ENCODE measurements at places on chromosomes 5 and 9.

- DNase-seq, result no peak
Observed at GRCh38 chr9:37870799-37871176, 33.1 kb downstream of the SLC25A51 start.

DNA sequence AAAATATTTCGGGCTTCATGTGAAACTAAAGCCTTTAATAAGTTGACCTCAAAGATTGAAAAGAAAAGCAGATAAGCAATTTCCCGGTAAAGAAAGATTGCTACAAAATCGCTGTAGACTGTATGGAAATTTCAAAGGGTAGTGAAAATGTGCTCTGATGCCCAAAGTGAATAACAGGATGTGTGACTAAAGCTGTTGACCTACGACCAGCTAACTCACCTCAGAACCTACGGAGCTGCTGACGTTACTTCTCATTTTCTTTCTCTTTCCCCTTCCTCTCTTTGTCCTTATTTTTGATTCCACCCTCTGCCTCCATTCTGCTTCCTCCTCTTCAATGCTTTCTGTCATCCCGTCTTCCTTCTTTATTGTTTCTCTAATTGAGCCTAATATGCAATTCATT, 103.2 kb downstream of the PDE4D start:
- DNase-seq, result no peak

GRCh38 chr5:81182396-81183390, 50.4 kb upstream of the CKMT2 start:
- DNase-seq, result no peak

GRCh38 chr5:72463449-72464052, 43.7 kb downstream of the ZNF366 start:
- peak; percentile 30 for DNase-seq

GRCh38 chr5:13624283-13625074, 320.0 kb downstream of the DNAH5 start:
- no peak for DNase-seq

GRCh38 chr5:90932052-90932699, 373.6 kb downstream of the ADGRV1 start:
- DNase-seq, result peak; percentile 25

GRCh38 chr5:67363180-67363709, 166.6 kb upstream of the CD180 start:
- no peak for DNase-seq

DNA sequence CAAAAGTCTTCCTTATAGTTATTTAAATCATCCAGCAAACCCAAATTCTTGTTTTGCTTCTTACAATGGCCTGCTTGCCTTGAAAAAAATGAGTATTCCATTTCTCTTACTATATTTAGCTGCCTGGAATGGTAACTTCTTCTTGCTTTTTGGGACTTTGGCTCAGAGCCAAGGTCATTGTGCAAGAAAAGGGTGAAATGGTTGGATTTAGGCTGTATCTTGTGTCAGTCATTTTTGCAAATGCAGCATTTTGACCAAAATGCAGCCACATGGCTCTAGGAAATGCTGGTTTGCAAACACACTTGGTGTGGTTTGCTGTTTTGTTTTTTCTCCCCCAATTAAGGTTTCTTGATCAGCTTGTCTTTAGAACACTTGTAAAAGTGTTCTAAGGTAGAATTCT, 133.3 kb upstream of the ELL2 start:
- DNase-seq, result peak; percentile 34

DNA sequence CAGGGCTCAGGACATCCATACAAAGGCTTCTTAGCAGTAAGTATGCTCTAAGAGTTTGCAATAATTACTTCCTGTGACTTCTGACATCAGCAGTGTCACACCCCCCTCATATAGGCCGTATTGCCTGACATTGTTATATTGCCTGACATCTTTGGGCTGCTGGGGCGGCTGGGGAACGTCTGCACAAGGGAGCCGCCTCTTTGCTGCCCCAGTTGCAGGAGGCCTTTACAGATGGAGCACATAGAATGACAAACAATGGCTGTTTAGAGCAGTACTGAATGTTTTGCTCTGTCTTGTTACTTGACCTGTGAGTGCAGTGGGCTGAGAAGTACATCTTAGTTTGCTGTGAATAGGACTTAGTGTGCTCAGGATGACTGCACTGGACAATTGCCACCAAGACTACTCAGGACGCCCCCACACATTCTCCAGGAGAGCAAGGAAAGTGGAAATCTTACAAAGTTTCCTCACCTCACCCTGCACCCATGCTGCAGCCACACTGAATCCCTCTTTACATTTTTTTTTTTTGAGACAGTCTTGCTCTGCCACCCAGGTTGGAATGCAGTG, 65.4 kb upstream of the SPOCK1 start:
- DNase-seq, result peak; percentile 53

DNA sequence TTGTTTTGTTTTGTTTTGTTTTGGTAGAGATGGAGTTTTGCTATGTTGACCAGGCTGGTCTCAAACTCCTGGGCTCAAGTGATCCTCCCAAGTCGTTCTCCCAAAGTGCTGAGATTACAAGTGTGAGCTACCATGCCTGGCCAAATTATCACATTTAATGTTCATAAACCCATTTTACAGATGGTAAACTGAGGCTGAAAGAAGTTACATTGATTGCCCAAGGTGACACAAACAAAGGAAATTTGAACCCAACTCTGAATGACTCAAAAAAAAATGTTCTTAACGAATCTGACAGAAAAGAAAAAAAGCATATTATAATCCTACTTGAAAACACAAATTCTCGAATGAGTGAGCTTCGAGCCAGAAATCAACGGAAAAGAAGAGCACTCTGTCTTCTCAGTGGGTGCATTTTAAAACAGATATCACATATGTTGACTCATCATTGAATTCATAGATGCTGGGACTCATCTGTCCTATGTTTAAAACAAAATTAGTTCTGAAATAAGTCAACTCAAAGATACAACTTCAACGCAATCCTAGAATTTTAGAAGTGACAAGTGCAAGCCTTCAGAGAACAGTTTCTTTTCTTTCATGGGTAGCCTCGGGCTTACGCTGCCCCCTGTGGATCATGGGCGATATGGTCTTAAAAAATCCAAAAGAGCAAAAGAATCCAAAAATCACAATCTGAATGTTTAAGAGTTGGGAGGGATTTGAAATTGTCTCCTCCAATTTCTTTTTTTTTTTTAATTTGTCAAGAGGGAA, 28.4 kb downstream of the TIMD4 start:
- no peak for DNase-seq

- peak; percentile 22 for DNase-seq
Observed at GRCh38 chr9:128902351-128903078, 18.3 kb upstream of the PHYHD1 start.

DNA sequence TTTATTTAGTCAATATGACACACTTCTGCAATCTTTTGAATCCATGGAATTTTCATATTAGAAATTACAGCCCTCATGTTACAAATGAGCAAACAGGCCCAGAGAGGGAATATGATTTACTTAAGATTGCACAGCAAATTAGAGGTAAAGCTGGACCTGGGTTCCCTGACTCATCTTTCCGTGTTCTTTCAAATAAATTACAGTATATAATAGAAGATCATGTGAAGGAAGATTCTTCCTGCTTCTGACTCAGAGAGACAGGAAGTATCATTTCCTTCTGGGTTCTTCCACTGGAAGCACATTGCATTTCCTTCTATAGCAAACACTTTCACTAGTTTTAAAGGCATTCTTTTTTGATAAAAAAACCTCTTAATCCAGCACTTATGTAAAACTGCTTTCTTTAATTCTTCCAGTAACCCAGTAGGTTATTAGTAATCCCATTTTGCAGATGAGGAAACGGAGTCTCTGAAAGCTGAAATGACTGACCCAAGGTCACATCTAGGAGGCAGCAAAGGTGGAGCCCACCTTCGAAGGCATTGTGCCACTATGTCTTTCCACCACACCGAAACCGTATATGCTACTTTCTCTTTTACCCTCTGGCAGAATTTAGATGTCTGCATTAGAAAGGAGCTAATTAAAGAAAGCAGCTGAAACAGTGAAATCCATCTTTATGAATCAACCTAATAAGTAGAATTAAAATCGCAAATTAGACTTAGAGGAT, 566.7 kb upstream of the KLF4 start:
- peak; percentile 29 for DNase-seq

DNA sequence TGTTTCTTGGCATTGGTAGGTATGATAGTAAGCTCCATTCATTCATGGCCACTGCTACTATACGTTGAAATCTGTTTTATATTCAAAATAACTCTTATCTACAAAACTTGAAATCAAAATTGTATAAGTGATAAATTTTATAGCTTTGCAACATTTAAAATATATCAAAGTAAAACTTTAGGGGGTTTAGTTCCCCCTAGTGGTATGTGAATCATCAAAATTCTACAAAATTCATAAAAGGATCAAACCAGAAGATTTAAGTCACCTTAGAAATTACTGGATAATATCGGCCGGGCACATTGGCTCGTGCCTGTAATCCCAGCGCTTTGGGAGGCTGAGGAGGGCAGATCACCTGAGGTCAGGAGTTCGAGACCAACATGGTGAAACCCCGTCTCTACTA, 243.0 kb upstream of the CDH18 start:
- DNase-seq, result no peak

DNA sequence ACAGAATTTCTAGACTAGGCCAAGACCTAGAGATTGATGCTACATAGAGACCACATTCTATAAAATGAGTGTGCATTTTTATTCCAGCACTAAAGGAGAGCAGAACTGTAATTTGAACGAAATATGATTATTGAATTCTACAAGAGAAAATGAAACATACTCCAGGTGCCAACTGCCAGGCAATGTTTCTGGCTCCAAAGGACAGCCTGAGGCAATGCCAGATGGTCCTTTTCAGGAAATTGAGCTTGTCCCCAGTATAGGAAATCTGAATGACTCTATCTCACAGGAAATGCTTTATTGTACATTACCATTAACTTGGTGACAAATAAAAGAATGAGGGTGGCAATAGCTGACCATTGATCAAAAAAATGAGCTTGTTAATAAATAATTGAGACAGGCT, 28.8 kb upstream of the RASGRF2 start:
- no peak for DNase-seq

DNA sequence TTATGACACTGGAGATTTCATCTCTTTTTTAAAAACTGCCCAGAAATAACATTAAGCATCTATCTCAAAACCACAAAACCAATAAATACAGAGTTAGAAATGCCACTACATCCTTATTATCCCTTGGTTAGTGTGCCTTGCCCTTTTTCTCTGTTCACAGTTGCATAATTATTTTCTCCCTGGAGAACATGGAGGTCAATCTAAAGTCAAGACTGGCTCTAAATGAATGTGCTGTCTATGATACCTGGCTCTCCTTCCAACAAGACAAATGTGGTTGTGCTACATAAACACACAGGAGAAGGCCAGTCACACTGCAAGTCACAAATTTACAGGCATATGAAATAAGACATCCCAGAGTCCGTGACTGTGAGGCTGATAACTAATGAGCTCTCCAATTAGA, 2.8 kb downstream of the FBN2 start:
- no peak for DNase-seq

GRCh38 chr5:142301540-142301939, 23.3 kb downstream of the SPRY4 start:
- no peak for DNase-seq

DNA sequence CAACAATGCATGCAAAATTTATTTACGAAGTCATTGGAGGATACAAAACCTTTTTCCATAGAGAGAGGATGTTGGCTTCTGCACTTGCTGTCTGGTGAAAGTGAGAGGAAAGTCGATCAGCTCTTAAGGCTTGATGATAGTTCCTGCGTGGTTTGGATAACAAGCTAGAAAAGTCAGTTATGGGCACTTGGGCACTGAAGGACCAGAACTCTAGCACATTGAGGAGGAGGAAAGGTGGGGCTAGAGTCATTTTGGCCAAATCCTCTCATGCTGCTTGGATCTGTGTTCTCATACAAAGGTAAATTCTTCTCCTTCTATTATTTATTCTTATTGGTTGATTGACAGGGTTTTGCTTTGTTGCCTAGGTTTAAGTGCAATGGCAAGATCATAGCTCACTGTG, 245.9 kb upstream of the ADAMTSL1 start:
- DNase-seq, result no peak

DNA sequence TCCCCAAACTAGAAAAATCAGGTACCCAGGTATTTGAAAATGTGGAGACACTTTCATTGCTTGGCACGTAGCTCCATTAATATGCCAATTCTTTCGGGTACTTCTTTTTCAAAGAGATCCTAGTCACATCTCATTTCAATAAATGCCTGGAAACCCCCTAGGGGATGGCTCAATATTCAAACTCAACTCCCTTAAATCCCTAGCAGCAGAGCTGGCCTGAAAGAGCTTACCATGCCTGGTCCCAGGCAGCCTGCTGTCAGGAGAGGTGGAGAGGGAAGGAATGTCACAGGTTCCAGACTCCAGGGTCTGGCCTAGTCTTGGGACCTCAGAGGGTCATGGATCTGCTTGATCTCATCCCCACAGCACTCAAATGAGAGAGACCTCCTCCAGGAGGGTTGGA, 187.1 kb downstream of the SPOCK1 start:
- no peak for DNase-seq

GRCh38 chr5:87020099-87020934, 247.4 kb upstream of the RASA1 start:
- DNase-seq, result peak; percentile 67

DNA sequence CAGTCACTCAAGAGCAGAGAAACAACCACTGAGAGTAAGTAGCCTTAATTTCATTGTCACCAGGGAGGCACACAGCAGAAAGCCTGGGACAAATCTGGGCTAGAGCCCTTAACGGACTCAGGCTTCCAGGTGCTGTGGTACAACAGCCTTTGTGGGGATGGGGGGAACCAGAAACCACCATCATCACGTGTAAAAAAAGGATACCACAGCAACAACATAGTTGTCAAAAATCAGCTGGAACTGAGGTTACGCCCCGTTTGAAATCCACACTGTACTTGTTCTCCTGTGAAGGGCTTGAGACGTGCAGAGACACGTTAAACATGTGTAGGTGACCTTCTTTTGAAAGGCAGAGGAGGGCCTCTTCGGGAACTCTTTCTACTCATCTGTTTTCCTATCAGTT, 16.6 kb upstream of the PLPP1 start:
- no peak for DNase-seq

DNA sequence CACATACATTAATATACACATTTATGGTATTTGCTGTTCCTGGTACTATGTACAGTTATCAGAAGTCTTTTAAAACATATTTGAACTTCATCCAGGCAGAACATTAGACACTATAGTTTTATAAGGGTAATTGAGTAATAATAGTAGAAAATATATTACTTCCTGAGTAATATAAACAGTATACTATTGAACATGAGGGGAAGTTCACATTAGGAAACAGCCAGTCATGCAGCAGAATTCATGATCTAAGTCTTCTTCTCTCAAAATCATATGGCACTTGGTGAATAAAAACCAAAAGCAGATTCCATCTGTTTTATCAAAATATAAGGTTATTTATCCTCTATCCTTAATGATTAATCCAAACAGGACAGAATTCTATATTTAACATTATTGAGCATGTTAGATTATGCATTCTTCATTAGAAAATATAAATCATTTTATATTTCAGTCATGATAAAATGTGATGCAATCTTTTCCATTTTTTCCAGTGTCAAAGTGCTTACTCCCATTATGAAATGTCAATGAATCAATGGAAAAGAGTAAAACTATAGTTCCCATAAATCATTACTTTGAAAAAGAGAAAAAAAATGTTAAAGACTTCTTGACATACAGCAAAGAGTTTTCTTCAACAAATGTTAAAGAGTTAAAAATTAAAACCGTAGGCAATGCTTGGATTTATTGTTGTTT, 584.3 kb upstream of the TUSC1 start:
- DNase-seq, result no peak

- no peak for DNase-seq
Observed at GRCh38 chr9:131404581-131404980, 10.7 kb downstream of the PRRC2B start.

GRCh38 chr5:92775711-92776615, 805.1 kb downstream of the NR2F1-AS1 start:
- no peak for DNase-seq

All from MV-4-11 (cell line).